Amniotic epithelial cell (primary cell): ENCODE measurements at places on chromosomes 5 and 9.

DNA sequence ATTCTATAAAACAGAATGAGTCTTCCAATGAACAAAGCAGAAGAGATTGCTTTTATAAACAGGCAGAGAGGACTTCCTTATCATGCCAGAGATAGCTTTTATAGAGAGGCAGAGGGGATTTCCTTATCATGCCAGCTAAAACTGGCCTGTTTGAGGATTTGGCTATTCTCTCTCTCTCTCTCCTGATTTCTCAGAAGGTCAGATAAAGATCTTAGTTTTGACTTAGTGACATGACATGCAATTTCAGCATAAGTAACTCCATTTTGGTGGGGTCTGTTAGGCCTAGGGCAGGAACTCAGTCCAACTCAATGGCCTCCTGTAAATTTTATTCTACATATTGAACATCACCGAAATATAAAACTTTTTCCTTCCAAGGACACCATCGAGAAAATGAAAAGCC lies 31.5 kb upstream of the DENND4C start:
- DNase-seq, result no peak

DNA sequence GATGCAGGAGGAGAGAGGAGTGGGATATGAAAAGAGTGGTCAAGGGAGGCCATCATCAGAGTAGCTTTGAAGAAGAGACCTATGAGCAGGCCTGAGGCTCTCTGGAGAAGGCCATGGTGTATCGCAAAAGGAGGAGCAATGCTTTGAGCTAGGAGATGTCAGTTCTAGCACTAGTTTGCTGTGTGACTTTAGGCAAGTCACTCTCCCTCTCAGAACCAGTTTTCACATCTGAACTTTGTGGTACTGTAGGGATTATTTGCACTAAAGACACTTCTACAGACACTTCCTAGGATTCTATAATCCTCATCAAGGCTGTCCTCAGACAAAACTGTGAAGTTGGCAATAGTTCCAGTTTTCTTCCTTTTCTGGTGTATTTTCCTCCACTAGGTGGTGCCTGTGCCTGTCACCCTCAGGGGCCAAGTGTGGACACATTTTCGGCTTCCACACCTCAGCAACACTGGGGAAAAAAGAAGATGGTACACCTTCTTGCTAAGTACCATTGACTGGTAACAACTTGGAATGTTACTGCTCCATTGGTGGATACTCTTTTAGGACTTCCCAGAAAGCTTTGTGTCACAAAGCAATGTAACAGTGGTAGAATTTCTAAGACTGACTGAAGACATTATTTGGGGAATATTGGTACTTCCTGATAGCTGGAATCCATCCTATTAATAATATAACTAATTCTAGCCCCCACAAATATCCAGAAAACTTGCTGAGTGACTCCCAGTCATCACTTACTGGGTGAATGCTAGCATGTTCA lies 9.9 kb downstream of the PAPPA start:
- DNase-seq, result no peak

DNA sequence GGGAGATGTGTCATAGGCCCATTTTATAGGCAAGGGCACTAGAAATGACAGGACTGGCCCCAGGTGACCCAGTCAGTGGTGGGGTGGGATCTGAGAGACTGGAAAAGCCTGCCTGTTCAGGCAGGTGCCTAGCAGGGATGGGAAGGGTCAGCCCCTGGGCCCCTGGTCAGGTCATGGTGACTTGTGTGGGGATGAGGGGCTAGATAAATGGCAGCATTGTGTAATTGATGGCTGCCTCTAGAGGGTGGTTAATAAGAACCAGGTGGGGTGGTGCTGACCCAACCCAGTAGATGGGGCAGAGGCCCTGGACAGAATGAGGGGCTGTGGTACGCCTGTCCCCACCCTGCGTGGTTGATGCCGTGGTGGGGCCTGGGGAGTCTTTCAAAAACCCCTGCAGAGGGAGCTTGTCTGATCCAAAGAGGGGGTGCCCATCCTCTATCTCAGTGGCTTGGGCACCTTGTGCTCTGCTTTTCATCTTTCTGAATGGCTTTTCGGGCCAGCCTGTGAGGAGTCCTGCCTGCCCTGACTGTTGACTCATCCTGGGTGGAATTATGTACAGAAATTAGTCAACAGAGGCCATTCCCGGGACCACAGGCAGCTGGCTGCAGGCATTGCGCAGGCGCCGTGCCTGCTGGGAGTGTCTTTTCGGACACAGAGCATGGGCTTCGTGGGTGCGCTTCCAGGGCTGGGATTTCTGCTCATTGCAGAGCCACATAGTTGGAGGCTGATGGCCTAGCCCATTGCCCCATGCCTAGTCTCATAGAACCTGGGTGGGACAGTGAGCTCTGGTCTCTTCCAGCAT lies 93.6 kb upstream of the PITX1 start:
- peak; percentile 93 for DNase-seq

DNA sequence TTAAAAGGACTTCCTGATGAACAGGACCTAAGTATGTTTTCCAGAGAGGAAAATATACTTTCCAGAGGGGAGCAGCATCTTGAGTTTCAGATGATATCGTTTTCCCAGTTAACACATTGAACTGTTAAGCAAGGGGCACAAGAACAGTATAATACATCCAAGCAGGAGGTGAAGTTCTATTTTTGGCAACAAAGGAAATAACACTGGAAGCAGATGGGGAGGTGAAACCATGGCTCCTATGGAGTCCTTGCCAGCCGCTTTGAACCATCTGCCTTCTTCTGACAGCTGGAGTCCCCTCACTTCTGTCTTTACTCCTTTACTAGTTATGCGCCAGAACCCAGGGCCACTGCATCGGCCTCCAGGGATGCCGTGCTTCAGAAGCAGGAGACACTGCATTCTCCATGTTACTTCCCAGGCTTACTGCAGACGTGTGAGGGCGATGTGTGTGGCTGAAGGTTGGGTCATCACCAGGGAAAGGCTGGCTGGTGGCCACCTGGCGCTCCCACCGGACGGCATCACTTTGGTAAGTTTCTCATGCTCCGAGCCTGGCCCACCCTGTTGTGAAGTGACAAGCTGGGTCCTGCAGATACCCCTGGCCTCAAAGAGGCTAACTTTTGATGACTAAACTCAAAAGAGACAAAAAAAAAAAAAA lies 77.8 kb downstream of the TTLL11 start:
- DNase-seq, result no peak

DNA sequence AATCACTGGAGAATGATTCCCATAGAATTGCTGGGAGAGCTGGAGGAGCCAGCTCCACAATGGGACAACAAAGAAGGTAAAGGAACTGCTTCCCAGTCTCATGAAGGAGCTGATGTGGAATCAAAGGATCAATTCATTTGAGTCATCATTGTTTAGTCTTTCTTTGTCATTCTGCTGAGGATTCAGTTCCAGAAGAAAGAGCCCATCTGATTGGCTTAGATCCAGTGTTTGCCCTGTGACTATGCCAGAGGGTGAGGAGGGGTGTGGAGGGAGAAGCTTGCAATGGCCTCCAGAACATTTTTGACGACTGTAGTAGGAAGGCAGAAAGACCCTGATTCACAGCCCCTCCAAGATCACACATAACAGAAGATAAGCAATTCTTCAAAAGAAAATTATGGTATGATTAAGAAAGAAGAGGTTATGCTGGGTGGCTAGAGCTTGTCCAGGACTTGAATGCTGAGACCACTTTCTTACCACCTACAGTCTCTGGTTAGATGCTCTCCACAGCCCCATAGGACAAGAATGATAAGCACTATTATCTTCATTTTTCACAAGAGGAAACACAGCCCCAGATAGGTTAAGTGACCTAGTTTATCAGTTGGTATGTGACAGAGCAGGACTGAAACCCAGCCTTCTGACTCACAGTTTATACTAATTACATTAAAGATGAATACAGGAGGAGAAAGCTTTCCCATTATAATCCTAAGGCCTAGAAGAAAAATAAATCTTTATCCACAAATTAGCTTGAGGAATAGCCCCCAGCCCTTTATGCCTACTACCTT lies 363.1 kb downstream of the PRELID2 start:
- DNase-seq, result no peak

DNA sequence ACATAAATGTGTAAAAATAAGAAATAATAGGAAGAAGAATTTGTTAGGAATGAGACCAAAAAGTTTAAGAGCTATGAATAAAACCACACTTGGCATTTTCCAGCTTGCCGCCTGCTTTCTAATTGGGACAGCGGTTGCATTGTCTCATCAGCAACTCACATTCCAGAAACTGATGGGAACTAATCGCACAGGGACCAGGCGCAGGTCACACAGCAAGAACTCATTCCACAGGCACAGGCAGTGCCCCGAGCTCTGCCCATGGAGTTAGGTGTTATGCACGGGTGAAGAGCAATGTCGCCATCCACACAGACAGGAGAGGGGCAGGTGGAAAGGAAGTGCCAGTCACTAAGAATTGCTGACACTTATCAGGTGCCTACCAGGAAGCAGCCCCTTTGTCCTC lies 279.9 kb downstream of the NSG2 start:
- no peak for DNase-seq

DNA sequence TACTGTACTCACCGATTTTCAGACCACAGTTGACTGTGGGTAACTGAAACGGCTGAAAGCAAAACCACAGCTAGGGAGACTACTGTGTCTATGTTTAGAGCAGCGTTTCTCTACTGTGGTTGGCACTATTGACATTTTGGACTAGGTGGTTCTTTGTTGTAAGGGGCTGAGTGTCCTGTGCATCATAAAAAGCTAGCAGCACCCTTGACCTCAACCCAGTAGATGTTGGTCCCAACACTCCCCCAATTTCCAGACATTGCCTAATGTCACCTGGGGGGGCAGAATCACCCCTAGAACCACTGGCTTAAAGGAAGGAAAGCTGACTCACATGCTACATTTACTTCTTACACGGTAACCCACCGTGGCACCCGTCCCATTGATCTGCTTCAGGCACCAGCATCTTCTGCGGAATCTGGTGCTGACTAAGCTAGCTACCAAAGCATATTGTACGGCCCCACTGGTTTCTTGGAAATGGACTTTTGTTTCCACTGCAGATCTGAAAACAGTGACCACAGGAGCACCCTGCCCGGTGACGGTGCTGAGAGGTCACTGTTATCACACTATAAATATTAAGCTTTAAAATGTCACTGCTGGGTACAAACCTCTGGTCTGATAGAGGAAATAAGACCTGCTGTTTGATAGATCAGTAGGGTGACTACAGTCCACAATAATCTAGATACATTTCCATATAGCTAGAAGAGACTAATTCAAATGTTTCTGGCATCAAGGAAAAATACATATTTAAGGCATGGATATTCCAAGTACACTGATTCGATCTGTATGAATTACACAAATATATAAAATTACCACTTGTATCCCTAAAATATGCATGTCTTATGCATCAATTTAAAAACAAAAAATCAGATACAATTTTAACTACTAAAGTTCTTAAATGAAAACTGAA lies 151.4 kb downstream of the HSD17B3 start:
- no peak for DNase-seq

DNA sequence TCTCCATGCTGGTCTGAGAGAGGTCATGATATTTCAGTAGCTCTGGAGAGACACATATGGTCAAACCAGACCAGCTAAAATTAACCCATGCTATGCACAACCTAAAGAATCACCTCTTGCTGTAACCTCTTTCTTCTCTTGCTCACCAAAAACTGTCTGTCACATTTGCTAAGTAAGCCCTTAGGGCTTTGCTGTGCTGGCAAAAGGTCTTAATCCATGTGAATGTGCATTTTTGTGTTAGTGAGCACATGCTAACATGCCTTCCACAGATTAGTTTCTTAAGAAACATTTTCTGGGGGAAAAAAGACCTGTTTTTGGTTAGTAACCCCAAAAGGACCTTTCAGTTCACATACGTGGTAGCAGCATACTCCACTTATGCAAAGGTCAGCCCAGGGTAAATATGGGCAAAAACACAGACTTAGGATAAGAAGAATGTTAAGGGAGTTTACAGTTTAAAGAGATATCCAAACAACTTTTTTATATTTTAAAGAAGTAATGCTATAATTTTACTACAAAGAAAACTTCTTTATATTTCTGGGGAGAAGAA lies 124.2 kb upstream of the CCDC152 start:
- no peak for DNase-seq
